ENCODE measurements at places on chromosomes 2 and 18.

DNA sequence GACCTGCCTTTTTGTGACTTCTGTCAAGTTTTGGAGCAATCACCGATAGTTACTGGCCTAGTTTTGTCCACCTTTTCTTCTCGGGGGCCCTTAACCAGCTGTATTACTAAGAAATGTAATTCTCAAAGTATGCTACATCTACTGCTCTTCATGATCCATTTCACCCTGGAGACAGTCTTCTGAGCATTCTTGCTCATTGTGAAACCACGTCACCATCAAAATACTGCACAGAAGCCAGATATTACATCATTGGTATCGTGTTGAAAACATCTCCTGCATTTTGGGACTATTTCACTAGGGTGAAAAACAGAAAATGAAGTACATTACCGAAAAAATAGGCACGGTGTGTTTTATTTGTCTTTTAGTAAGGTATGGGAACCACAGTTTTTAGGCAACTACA lies 11.7 kb downstream of the LYPD6B start:
- no peak for DNase-seq

GRCh38 chr2:11466307-11467128 lies 557 bp upstream of the E2F6 start:
- no peak for DNase-seq

DNA sequence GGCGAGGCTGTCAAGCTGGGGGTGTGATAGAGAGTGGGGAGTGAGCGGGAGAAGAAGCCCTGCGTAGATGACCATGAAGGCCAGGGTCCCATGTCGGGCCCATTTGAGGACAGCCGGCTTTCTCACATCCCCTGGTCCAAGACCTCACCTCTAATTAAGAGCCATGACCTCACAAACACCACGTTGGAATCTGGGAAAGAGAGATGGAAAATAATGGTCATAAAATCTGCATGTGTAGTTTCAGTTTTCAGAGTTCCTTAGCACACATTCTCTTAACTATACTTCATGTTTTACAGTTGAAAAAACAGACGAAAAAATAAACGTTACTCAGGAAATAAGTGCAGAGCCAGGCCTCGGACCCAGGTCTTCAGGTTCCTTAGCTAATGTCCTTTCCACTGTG lies 244.8 kb upstream of the SIX2 start:
- DNase-seq, result no peak

GRCh38 chr18:47788621-47789020 lies 141.8 kb downstream of the SMAD2 start:
- DNase-seq, result no peak

- DNase-seq, result no peak
Observed at GRCh38 chr2:206974551-206974950, 35.2 kb downstream of the CPO start.

- peak; percentile 5 for DNase-seq
Observed at GRCh38 chr2:225337183-225337582, 62.3 kb upstream of the NYAP2 start.

DNA sequence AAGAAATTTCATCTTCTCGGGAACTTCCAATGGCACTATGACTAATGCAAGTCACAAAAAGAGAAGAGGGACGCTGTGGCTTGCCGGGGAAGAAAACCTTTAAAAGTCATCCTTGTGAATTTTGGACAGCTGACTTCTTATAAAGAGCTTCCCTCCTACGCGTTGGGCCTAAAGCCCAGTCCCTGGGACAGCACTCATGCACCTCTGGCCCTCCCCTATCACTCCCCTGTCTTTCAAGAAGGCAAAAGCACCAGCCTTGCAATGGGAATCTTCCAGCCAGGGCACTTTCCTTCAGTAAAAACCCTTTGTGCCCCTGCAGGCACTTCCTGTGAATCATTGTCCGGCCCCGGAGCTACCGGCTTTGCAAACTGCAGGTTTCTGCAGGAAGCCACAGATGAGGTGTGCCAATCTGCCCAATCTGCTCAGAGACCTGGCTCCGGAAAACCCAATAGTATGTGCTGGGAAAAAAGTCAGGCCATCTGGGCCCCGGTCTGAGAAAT lies 7.1 kb downstream of the MREG start:
- peak; percentile 55 for DNase-seq

All from lung microvascular endothelial cell (primary cell).